ENCODE measurements at places on chromosomes 2 and 18. TPM values are rescaled to one million over a fixed set of nuclear protein-coding genes. Genes with fewer than 3 reads are reported as not detected.

- no peak overlapping the region for H3K4me3 ChIP-seq
- no peak for DNase-seq
- H3K36me3 ChIP-seq = no peaks in the 10 kb centered on the region
Observed at GRCh38 chr2:133061874-133062593, 392.0 kb upstream of the LYPD1 start.

DNA sequence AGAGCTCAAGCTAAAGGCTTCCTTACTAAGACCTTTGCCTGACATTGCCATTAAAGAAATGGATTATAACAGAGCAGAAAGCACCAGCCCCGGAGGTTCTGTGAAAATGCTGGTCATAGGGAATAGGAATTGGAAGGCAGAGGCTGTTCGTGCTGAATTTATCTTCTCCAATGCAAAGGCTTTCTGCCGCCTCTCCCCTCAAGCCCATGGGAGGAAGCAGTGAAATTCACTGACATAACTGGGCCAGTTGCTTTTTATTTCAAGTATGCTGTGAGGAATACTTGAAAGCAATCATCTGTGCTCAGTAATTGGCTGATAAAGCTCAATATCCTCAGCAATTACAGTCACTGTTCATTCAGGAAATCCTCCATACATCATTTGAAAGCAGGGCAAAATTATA is 85.4 kb upstream of the LINC00305 start:
- no peaks in the 10 kb centered on the region for H3K36me3 ChIP-seq
- H3K27ac ChIP-seq = no peak overlapping the region
- DNase-seq = no peak

DNA sequence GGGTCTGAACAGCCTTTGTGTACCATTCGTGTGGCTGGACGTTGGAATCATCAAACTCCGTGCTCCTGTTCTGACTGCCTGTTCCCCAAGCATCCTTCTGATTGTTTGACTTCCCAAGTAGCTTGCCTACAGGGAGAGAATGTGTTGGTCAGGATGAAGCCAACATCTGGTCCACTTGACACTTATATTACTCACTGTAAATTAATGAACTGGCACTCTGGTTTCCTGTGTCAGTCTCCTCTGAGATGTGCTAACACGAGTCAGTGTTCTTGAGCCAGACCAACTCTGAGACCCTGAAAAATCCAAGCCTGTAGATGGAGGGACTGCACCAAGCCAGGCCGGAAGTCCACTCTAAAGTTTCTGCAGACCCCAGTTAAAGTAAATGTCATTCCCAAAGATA is 440.9 kb downstream of the ZNF516 start:
- H3K36me3 ChIP-seq = no peaks in the 10 kb centered on the region
- H3K27ac ChIP-seq = no peak overlapping the region
- no peak for DNase-seq
- H3K27me3 ChIP-seq = no peaks in the 10 kb centered on the region
- H3K4me3 ChIP-seq = no peak overlapping the region
- no peaks in the 10 kb centered on the region for H3K4me1 ChIP-seq

DNA sequence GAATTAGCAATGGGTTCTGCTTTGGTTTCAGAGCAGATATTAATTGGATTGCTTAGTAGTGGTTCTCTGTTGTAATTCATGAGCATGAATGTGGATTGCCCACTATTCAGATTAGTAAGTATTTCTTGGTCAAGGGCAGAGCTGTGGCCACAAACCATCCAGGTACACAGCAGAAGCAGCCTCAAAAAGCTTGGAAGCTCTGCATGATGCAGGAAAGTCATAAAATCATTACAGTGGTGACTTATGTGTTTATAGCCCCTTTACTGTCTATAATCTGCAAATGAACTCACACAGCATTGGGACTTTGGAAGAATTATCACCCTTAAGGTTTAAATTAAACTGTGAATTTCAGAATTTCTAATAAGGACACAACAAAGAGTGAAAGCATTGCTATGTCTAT is 1.9 kb upstream of the UGT1A1 start:
- no peaks in the 10 kb centered on the region for H3K4me1 ChIP-seq
- no peaks in the 10 kb centered on the region for H3K36me3 ChIP-seq
- no peaks in the 10 kb centered on the region for H3K27me3 ChIP-seq
- no peak for DNase-seq

- DNase-seq = no peak
- no peaks in the 10 kb centered on the region for H3K4me1 ChIP-seq
- no peaks in the 10 kb centered on the region for H3K36me3 ChIP-seq
- H3K27me3 ChIP-seq = no peaks in the 10 kb centered on the region
Observed at GRCh38 chr18:72672364-72673184, 128.4 kb upstream of the CBLN2 start.

Gene POTEF
- not detected for total RNA-seq

Gene GPAT2
- 5.3 TPM for total RNA-seq

Gene MCM6
- total RNA-seq = 2.6 TPM

Gene TMEM17
- total RNA-seq = not detected

Gene RNF138
- total RNA-seq = 94.8 TPM

All from uterus (tissue), 4 donors.